Right forelimb (tissue), 1 donor: ENCODE measurements at places on chromosomes 2 and 18.

DNA sequence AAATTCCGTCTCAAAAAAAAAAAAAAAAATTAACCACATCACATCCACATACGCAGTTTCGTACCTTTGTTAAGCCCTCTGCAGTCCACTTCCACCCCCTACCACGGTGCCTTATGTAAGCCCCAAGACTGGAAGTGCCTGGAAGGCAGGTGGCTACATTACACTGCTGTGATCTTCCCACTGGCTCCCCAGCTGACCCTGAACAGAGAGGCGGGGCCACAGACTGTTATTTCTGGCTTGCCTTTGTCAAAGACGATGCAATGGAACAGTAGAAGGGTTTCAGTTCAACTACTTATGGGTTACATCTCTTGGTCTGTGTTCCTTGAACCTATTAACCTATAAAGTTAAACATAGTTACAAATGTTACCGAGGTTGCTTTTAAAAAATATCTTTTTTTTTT is 15.7 kb upstream of the COX7A2L start:
- no peak for DNase-seq

DNA sequence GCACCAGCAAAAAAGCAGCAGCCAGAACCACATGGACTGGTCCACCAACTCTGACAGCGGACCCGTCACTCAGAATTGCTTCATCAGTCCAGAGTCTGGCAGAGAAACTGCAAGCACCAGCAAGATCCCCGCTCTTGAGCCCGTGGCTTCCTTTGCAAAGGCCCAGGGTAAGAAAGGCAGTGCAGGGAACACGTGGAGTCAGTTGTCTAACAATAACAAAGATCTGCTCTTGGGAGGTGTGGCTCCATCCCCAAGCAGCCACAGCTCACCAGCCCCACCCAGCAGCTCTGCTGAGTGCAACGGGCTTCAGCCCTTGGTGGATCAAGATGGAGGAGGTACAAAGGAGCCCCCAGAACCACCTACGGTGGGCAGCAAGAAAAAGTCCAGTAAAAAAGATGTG is 269.3 kb downstream of the SETBP1 start:
- no peak for DNase-seq

- DNase-seq: no peak
These were observed 458.0 kb downstream of the CPS1 start for GRCh38 chr2:211014376-211014775.

DNA sequence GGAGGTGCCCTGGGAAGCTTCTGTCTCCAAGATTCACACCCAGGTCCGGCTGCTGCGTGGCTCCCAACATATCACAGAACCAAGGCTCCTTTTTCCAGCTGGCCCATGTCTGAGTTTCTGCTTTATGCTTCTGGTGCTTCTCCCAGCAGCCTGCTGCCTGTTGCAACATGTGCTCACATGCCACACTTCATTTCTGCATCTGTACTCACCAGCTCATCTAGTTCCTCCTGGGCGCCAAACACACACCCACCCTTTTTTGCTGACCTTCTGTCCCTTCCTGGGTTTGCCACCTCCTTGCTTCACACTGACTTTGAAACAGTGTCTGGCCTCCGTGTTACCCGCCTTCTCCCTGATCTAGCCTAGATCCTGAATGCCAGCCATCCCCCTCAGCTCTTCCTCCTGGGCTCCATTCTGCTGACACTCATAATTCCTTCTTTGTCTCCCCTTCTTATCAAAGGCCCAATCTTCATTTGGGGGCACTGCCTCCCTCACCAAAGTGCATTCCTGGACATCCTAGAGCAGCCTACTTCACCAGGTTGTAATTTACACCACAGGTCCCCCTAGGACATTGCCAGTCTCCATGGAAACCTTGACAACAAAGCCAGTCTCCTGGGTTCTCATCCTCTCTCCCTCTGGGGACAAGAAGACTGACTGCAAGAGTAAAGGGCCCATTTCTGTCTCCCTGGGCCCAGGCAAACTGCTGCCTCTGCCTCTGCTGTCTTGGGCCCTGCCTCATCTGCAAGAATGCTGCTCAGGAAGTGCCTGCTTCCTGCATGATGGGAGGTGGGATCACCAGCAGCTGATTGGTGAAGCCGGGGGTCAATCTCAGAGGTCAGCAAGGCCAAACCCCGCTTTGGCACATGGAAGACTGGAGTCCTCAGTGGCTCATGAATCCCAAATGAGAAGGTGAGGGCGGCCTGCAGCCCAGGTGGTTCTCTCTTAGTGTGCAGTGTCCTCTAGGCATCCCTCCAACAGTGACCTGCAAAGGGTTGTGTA is 13.9 kb upstream of the PROM2 start:
- no peak for DNase-seq
